ENCODE measurements at places on chromosomes 5 and 9.

- DNase-seq: no peak
Measured at GRCh38 chr9:135580664-135581380, 19.3 kb downstream of the PAEP start.

DNA sequence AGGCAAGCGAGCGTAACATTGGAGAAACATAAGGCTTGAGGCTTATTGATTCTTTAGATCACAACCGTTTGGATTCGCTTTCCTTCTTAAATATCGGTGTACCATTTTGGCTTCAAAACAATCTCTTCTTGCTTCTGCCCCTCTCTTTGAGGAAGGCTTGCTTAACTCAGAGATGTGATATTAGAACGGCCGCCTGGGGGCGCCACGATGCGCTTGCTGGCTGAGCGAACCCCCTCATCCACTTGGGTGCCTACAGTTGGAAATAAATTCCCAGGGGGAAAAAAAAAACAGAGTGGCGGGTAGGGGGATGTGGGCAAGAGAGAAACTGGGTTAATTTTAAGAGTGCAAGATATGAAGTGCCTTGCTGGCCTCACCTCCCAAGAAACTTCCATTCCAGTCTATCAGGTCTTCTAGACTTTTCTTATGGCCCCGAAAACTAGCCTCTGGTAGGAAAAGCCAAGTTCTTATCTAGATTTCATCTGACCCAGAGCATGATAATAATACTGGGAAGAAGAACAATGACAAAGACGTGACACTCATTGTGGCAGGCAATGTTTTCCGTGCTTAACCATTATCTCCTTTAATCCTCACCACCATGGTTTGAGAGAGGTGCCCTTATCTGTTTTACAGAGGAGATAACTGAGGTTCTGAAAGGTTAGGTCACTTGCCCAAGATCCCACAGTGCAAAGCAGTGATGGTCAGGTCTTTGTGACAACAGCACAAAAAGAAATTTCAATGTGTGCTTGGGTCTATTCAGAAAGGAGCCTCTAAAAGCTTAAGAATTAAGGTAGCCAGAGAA, 115.8 kb downstream of the DPYSL3 start:
- DNase-seq: no peak

DNA sequence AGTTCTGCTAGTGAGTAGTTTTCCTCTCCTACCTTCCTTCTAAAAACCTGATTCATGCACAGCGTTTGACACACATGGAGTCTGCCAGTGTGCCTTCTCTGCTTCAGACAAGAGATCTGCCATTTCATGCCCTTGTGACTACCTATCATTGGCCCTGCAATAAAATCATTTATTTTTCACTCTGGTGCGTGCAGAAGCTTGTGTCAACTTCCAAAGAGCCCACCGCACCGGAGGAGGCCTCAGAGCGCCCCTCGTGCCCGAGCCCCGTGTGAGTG, 13.7 kb downstream of the HNRNPH1 start:
- DNase-seq: no peak

- no peak for DNase-seq
Measured at GRCh38 chr9:112093870-112094216, 81.3 kb downstream of the SUSD1 start.

DNA sequence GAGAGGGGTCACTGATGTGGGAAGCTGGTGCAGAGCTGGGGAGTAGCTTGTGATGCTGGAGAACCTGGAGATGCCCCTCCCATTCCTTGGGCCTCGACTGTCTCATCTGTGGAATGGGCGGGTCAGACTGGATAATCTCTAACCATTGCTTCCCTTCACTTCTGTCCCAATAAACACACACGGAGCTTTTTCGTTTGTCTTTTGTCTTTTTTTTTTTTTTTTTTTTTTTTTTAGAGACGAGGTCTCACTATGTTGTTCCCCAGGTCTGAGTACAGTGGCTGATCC, 36.5 kb downstream of the ALG2 start:
- no peak for DNase-seq

DNA sequence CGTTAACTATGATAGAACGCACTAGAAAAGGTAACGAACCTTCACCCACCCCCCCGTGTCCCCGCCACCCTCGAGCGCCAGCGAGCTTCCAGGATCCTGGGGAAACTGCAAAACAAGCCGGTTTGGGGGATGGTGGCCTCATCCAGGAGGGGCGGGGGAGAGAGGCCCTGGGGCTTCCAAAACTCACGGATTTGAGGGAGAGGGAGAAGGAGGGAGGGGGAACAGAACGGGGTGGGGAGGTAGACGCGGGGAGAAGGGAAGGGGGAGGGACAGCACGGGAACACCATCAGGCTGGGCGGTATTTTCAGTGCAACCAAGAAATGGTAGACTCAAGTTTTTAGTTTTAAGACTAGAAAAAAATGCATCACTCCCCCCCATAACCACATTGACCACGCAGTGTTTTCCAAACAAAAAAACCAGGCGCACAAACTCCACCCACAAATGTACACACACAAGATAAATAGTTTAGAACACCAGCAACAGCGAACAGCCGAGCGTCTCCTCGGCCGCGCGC, 1.4 kb downstream of the NRARP start:
- DNase-seq: peak; percentile 32

DNA sequence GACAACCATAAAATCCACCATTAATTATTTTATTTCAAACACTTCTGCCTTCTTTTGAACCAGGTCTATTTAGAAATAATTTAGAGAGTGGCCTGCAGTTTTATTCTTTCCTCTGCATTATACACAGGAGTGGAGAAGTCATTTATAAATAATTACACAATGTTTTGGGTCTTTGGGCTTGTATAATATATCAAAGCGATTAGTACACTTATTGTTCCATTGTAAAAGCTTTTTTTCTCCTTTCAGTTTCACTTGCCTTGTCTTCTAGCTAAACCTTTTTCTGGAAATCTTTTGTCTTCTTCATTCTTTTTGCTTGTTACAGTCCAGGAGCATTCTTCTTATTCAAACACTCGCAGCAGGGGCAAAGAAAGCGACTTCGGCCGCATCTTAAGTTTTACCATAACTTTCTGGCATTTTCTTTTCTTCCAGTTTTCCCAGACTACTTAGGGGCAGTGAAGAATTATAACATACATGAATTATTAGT, 7.3 kb upstream of the NEUROG1 start:
- DNase-seq: peak; percentile 4

GRCh38 chr9:36729906-36730305, 157.2 kb downstream of the MELK start:
- DNase-seq: no peak

DNA sequence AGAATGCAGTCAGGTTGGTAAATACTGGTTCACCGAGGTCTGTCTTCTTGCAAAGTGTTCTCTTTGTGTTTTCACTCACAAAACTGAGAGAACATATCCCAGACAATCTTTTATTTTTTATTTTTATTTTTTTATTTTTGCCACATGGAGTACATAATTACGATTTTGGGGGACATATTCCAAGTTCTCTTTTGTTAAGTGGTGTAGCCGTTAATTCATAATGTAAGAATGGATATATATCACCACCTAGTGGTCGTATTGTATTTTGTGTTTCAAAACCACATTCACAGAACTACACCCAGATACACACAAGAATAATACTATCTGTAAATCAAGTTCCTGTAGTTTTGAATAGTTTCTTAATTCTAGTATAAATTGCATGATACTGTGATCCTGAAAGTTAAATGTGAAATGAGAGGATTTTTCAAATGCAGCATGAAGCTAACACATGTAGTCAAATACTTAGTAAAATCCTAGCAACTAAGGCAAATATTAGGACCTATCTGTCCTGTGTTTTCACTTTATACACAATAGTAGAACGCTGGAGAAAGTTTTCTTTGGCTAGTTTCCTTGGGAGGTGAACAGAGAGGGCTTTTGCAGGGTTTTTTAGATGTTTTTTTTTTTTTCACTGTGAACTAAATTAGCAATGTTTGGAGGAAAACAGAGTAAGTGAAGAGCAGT, 92.7 kb downstream of the VCAN start:
- peak; percentile 65 for DNase-seq

- no peak for DNase-seq
Measured at GRCh38 chr5:140152022-140152999, 22.7 kb upstream of the CYSTM1 start.

GRCh38 chr5:39775086-39775796, 350.5 kb upstream of the DAB2 start:
- DNase-seq: peak; percentile 85

- no peak for DNase-seq
Measured at GRCh38 chr9:38032266-38033110, 36.5 kb downstream of the SHB start.

- DNase-seq: no peak
Measured at GRCh38 chr9:133960568-133961129, 31.5 kb downstream of the VAV2 start.

DNA sequence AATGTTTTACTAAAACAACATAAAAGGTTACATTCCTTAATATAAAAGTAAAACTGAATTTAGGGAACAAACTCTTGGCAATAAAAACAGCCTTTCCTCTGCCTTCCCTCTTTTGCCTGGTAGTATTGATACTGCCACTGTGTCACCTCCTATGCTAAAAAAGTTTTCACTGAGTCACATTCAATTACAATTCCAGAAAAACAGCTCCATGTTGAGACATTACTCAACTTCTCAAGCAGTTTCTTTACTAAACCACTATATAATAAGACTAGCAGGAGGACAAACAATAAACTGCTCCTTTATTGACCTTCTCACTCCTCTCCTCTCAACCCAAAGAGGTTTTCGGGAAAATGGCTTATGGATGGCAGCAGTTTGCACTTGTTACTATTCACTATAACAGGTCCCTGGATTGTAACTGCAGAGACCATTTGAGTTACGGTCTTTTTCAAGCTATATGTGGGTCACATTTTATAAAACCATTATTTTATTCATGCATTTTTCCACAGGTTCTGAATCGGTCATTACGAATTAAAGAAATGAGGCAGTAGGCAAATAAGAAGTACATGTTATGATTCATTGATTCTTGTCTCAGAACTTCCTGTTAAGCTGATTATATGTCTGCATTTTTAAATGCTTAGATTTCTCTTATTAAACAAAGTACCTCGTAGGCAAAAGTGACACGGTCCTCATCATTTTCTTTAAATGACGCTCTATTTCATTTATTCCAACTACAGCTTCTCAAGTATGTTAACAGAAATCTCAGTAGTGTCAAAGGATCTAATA, 2.1 kb downstream of the ZDHHC21 start:
- no peak for DNase-seq

GRCh38 chr9:98971168-98971914, 27.6 kb downstream of the COL15A1 start:
- peak; percentile 80 for DNase-seq

GRCh38 chr9:33843312-33843961, 26.5 kb downstream of the UBE2R2 start:
- DNase-seq: no peak

GRCh38 chr5:644509-644908, 32.4 kb downstream of the CEP72 start:
- DNase-seq: no peak

GRCh38 chr9:137618105-137619067, at the start of gene EHMT1:
Gene EHMT1 (plus strand): TSS chr9:137619005. CDS start chr9:137619029, 24 bp downstream.
- peak; percentile 71 for DNase-seq

DNA sequence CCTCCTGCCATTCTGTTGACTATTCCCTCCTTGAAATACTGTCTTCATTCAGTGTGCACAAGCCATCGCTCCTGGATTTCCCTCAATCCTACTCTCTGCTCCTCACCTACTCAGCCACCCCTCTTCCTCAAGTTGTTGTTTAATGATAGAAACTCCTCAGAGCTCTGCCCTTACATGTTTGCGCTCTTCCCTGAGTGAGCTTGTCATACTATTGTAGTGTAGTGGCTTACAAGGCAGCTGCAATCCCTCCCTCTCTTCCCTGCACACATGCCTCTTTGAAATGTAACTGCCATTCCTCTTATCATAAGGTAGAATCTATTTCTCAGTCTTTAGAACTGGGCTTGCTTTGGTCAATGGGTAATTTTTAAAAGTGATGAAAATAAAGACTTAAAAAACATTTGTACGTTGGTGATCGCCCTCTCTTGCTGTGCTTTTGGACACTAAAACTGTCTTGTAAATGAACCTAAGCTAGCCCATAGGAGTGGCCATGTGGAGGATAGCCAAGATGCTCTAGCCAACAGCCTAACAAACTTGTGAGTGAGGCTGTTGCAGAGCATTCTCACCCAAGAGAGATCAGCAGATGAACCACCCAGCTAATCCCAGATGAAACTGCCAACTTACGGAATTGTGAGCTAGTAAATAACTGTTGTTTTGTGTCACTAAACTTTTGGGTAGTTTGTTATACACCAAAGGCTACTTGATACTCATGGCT, 18.1 kb upstream of the SMAD5 start:
- DNase-seq: no peak

DNA sequence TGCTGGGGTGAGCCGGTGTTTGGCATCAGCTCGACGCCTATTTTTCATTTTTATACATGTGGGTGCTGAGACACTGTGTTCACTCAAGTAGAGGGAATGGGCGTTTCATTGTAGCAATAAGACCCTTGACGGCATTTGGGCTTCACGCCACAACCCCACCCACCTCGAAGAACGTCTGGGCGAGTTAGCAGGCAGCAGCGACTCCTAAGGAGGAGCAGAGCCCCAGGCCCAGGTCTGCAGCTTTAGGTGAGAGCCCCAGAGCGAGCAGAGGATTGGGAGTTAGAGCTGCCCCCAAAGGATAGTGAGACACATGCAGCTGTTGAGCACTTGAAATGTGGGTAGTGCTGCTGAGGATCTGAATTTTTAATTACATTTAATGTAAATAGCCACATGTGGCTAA, 1.6 kb upstream of the ZFP62 start:
- DNase-seq: no peak

GRCh38 chr5:146051678-146052077, 53.7 kb downstream of the PLAC8L1 start:
- DNase-seq: peak; percentile 46

DNA sequence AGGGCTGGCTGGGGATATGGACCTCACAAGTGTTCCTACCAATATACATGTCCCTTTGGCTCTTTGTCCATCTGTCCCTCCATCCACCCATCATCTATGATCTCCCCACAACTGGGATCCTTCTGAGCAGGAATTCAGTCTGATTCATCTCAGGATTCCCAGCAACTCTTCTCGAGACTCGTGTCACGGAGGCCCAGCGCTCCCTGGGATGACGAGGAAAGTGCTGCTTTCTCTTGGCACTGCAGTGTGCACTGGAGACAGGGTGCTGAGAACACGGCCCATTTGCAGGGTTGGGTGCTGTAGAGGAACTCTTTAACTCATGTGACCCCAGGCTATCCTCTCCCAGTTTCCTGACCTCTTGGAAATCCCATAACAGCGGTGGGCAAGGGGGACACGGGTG, 72.9 kb downstream of the ANGPTL2 start:
- no peak for DNase-seq

GRCh38 chr5:1374030-1374678, 29.3 kb upstream of the CLPTM1L start:
- no peak for DNase-seq

- no peak for DNase-seq
Measured at GRCh38 chr9:127366594-127366993, 30.4 kb upstream of the SLC2A8 start.

DNA sequence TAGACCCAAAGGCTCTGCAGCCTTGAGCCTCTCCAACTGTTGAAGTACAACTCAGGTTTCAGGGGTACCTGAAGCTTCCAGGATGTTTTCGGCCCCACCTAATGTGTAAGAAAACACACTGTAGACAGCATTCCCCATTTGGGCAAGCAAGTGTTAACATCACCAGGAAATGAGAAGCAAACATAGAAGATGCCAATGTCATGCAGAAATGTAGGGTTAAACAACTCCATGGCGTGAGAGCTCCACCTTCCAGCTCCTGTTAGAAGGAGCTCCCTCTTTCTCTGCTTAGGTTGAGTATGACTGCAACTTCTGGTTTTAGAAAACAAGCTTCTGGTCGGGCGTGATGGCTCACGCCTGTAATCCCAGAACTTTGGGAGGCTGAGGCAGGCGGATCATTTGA, 31.0 kb upstream of the DENND1A start:
- no peak for DNase-seq

GRCh38 chr9:119088002-119088547, 281.2 kb downstream of the BRINP1 start:
- DNase-seq: no peak
